Stimulated activated CD4-positive, alpha-beta T cell treated with anti-CD3 and anti-CD28 coated beads, TNF-alpha, amount 100 ng/mL, for 24 hours (primary cell): ENCODE measurements at places on chromosomes 11 and 22.

DNA sequence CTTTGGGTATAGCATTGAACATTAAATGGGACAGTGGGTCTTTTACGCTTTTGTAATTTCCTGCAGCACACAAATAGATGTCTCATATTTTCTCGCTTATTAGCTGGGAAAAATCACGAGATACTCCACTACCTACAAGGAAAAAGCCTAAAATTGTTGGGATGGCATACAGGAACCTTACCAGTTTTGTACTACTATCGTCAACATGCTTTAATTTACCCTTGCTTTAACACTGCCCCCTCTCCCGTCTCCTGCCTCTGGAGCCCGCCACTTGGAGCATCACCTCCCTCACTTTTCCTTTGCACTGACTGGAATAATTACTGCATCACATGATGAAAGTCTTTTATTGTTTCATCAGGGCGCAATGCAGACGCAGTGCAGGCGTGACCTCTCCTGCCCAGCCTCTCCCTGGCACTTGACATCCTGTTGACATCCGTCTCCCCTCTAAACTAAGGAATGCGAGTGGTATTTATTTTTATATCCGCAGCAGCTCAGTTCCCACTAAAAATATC is 1.0 kb upstream of the FNBP4 start:
- peak; percentile 23 for DNase-seq

GRCh38 chr22:23126165-23127054 is 15.4 kb downstream of the RSPH14 start:
- no peak for DNase-seq

DNA sequence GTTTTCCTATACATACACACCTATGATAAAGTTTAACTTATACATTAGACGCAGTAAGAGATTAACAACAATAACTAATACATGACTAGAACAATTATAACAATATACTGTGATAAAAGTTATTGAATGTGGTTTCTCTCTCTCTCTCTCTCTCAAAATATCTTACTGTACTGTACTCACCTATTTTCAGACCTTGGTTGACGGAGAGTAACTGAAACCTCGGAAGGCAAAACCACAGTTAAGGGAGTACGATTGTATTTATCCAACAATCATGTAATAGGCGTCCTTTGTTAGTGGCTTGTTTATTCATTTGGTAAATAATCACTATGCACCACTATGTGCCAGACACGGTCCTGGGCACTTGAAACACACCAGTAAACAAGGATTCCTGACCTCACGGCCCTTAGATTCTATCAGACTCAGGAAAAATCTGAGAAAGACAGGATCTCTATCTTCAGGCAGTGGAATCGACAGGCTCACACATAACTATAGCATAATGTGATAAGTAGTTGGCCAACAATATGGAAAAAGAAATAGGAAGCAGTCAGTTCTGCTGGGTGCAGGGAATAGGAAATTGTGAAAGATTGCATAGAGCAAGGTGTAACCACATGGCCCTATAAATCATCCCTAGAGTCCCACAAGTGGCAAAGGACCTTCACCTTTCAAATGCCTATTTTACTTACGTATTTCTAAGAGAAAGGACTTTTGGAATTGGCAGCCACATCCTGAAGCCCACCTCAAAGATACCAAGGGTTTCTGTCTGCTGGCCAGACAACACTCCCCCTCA is 12.0 kb downstream of the ETS1 start:
- no peak for DNase-seq

DNA sequence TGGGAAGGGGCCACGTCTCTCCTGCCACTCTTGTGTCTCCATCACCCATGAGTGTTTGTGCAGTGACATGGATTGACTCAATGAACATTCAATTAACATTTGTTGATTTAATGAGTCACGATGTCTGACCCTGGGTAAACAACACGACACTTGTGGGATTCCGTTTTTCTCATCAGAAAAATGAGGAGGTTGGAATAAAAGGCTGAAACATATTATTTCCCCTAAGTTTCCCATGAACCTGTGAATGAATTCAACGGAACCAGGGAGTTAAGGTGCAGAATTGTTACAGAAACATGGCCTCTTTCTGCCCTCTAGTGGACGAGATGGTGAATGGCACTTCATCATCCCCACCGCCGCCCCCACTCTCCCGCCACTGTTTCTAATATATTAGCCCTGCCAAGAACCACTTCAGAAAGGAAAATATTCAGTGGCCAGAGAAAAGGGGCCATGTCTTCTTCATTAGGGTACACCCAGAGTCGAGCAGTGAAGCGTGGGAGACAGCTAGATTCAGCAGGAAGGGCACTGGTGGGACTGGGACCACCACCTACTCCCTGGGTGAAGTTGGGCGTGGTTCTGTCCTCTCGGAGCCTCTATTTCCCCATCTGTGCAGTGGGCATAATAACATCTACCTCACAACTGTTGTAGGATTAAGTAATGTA is 46.3 kb upstream of the SYT13 start:
- DNase-seq = peak; percentile 29

DNA sequence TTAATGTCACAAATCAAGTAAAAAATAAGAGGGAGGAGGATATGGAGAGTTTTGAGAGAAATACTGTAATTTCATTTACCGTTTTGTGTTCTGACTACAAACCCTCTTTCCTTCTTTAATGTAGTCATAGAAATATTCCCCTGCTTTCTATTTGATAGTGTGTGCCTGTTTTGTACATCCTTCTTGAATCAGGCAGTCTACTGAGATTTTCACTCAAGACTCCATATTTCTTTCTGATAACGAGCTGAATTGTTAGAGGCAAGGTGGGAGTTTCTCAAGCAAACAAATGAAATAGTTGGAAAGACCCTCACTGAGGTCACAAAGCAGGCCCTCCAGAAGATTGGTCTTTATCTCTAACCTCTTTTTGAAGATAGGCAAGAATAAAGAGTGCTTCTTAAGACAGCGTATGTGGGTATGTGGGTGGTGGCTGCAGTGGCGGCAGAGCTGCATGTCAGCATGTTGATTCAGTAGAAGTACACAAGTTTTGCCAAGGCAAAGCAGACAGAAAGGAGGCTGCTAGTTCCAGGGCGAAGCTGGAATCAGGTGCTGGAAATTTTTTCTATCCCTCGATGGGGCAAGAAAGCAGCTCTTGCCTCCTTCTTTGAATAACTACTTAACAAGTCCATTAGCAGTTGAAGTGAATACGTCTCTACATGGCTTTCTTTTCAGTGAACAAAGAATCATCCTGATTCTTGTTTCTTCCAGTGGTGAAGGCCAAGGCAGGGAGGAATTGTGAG is 164.2 kb downstream of the FAM76B start:
- DNase-seq = no peak

DNA sequence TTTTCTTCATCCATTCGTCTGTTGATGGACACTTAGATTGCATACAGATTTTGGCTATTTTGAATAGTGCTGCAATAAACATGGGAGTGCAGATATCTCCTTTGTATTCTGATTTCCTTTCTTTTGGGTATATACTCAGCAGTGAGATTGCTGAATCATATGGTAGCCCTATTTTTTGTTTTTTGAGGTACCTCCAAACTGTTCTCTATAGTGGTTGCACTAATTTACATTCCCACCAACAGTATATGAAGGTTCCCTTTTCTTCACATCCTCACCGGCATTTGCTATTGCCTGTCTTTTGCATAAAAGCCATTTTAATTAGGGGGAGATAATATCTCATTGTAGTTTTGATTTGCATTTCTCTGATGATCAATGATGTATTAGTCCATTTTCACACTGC is 96.1 kb downstream of the PRR5L start:
- no peak for DNase-seq

GRCh38 chr11:128305588-128305987 is 281.8 kb downstream of the ETS1 start:
- DNase-seq = no peak

- no peak for DNase-seq
These were observed 91.6 kb upstream of the PARVA start for GRCh38 chr11:12285811-12286222.

GRCh38 chr11:133984828-133985227 is 28.1 kb upstream of the IGSF9B start:
- DNase-seq = no peak

DNA sequence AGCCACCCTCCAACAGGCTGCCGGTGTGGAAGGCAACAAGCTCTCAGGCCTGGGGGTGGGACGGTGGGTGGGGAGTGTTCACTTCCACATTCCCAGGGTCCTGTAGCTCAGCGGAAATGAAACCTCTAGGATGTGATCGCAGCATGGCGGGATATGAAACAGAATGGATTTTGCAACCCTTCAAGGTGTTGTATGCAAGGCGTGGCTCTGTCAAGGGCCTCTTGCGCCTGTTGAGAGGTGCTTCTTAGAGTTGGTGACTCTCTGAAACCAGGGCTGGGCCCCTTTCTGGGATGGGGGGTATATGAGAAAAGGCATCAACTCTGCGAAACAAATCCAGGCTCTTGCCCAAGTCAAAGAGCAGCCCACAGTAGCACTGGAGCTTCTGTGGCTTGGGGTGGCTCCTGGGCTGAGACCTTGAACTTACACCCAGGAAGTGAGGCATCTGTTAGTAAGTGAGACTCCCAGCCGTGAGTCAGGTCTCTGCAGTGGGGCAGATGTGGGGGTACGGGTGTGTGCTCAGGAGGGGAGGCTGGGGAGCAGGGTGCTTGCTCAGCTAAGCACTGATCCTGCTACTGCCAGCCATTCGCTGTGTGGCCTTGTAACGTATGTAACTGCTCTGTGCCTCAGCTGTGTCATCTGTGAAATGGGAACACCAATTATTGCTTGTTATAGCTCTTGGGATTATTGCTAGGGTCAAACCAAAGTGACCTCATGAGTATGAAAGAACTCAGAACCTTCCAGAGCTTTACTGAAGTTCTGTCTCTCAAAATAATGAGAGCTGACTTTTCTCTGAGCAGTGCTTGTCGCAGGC is 28.3 kb downstream of the NECTIN1 start:
- no peak for DNase-seq

DNA sequence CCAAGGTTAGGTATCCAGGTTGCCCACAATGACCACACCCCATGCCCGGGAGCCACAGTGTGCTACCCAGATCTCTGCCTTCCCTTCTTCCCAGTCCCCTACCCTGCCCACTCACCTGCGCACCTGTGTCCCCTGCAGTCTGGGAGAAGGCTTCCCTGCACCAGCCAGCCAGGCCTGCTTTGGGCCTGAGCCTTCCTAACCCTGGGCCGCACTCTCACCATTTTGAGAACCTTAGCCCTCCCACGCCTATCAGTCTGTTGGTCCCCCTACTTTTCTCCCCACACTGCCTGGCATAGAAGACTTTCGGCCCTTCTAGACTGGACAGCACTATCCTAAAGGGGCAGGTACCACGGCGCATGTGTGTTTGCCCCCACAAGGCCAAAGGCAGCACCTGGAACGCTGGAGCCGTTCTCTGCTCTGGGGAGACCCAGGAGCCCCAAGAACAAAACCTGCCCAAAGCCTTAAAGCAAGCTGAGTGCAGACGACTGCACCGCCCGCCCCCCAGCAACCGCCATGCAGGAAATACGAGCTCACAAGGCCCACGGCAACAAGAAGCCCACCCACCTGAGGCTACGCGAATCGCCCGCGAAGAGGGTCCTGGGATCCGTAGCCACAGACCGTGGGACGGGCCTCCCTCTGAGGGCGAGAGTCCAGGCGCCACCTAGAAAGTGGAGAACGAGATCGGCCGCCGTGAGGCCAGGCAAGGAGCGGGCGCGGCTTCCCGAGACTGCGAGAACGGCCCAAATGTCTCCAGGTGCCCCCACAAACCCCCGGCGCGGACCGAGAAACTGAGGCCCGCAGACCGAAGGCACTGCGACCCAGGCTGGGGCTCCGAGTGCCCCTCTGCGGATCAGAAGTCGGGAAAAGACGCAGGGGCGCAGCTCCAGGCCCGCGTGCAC is 546 bp downstream of the GNB1L start:
- no peak for DNase-seq

DNA sequence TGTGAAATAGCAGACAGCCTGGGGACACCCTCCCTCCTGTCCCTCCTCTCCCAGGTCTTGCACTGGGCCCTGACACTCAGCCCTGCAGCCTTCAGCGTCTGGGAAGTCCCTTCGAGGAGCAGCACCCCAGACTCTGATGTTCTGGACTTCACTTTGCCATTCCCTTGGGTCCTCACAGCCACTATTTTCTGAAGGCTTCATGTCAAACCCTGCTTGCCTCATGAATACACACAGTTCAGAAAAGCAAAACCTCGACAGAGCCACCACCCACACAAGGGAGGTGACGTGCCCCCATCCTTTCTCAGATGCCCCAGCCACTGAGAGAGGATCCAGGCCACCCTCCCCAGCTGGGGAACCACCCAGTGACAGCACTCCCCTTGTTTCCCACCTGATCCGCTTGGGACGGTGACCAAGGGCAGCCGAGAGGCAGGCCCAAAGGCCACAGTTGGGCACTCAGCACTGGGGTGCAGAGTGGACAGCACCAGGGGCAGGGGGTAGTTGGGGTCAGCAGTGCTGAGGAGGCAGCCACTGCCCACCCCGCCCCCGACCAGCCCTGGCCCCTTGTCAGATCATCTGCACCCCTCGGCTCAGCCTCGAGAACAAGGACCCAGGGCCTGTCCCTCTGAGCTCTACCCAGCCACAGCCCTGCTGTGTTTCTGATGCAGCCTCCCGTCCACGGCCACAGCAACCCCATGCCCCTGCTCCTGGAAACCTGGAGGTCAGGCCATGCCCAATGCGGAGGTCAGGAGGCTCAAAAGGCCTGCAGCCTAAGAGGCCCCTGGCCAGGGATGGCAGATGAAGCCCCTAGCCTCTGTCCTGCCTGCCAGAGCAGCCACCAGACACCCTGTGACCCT is 3.1 kb upstream of the TNNT3 start:
- DNase-seq = no peak

- no peak for DNase-seq
These were observed 5.1 kb downstream of the CCDC89 start for GRCh38 chr11:85680897-85681296.

DNA sequence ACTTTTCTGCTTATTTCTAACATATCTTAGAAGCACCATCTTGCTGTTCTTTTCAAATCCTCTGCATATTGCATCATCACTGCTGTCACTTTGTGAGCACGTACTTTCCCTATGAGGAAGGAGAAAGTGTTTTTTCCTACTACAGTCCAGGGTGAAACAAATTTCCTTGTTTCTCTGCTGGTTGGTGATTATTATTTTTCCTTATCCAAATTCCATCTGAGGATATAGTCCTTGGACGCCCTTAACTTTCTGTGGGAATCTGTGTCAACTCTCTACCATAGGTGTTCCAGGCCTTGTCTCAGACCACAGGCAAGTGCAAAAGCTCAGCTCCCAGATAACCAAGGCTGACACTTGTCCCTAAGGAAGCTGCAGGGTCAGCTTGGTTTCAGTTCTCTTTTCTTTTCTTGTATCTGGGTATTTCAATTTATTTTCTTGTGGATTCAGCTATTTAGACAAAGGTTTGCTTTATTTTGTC is 29.4 kb upstream of the LYVE1 start:
- no peak for DNase-seq

GRCh38 chr11:115155978-115156377 is 348.2 kb downstream of the CADM1 start:
- no peak for DNase-seq
